ENCODE measurements at places on chromosomes 6 and 20. TPM values are rescaled to one million over a fixed set of nuclear protein-coding genes. Genes with fewer than 3 reads are reported as not detected.

Gene ZNF334
- 0.73 TPM for total RNA-seq

Gene HLA-DQA2
- not detected for total RNA-seq

Gene HLA-DMA
- 0.99 TPM for total RNA-seq

Gene WFDC12
- not detected for total RNA-seq

Gene LY6G6F
- total RNA-seq, result not detected

Gene TFAP2C
- total RNA-seq, result 0.35 TPM

Gene FOXA2
- total RNA-seq, result not detected

Gene PTCHD4
- total RNA-seq, result 8.0 TPM

Gene PDYN
- total RNA-seq, result not detected

Gene DYNLRB1
- 198 TPM for total RNA-seq

Gene SALL4
- total RNA-seq, result 1.8 TPM

Gene FRK
- 0.06 TPM for total RNA-seq

Gene KCNK16
- total RNA-seq, result not detected

Gene CEP162
- total RNA-seq, result 5.7 TPM

Gene SMIM8
- 6.4 TPM for total RNA-seq

Gene PSORS1C1
- total RNA-seq, result 1.8 TPM

Gene TOX2
- total RNA-seq, result 28.4 TPM
